ENCODE measurements at places on chromosomes 12 and 14. TPM values are rescaled to one million over a fixed set of nuclear protein-coding genes. Genes with fewer than 3 reads are reported as not detected.

Gene KRT80
- not detected for total RNA-seq

DNA sequence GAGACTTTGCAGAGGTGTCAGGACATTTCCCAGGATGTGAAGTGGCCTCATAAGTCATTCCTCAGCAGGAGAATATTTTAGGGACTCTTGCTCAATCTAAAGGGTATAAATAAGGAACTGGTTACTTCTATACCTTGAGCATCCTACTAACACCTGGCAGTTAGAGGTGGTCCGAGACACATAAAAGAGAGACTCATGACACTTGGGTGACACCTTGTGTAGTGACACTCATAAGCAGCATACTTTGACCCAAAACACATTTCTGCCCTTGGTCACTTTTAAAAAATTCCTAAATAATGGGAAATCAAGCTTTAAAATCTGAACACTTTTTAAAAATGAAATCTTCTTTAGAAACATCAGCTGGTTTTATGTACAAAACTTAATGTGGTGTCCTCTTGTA, 118.4 kb downstream of the KCNMB4 start:
- DNase-seq, result no peak
- peaks cover 4% of the 10 kb centered on the region for H3K27me3 ChIP-seq
- H3K4me3 ChIP-seq, result no peak overlapping the region

Gene LMNTD1
- not detected for total RNA-seq

- H3K27me3 ChIP-seq, result no peaks in the 10 kb centered on the region
- peak overlapping the region; percentile 25 for H3K4me3 ChIP-seq
- peak overlapping the region; percentile 75 for H3K27ac ChIP-seq
These were observed 13.2 kb downstream of the PXN start for GRCh38 chr12:120252071-120252906.

Gene CPNE6
- not detected for total RNA-seq

Gene RERG
- total RNA-seq, result 0.60 TPM

Gene AMN
- 5.2 TPM for total RNA-seq

Gene ULK1
- total RNA-seq, result 89.6 TPM

GRCh38 chr14:55066223-55066622, 14.8 kb downstream of the MAPK1IP1L start:
- no peak overlapping the region for H3K27ac ChIP-seq
- no peaks in the 10 kb centered on the region for H3K4me1 ChIP-seq
- no peak overlapping the region for H3K4me3 ChIP-seq
- H3K36me3 ChIP-seq, result peaks cover 8% of the 10 kb centered on the region

Gene HOXC12
- not detected for total RNA-seq

- H3K4me3 ChIP-seq, result no peak overlapping the region
- peaks cover 5% of the 10 kb centered on the region for H3K4me1 ChIP-seq
- H3K27ac ChIP-seq, result no peak overlapping the region
- peaks cover 12% of the 10 kb centered on the region for H3K36me3 ChIP-seq
These were observed 48.6 kb downstream of the SH2B3 start for GRCh38 chr12:111454311-111454710.

DNA sequence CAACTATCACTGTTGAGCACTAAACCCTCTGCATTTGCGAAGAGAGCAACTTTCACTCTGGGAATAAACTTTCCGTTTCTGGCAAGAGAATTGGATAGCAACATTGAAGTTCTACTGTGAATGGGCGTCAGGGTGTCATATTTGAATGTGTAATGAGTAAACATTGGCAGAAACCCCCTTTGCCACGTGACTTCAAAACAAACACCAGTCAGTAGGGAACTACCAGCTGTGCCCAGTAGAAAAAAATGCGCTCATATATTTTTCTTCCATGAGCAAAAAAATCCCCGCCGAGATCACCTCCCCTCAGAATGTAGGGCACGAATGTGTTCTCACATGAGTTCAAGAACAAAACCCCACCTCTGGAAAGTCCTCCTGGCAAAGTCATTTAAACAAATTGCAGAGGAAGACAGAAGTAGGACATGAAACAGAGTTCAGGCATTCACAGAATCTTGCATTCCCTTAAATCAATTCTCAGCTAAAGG, 80.6 kb downstream of the BTG1 start:
- peak overlapping the region; percentile 30 for H3K27ac ChIP-seq
- no peaks in the 10 kb centered on the region for H3K27me3 ChIP-seq
- DNase-seq, result peak; percentile 71

DNA sequence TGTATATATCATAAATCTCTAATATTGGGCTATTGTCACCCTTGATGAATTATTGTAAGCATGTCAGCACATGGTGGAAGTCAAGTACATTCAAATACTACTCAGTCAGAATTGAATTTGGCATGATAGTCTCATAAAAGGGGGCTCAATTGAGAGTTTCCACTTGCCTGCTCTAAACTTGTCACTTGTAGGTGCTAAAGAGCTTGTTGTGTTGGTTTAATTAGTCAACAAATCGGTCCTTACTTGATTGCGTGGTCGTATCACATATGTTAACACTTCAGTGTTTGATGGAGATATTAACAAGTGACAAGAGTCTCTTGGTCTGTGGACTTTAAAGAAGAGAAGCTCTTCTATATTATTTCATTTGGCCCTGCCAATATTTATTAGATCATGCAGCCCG, 81.1 kb downstream of the NKX2-1 start:
- H3K4me3 ChIP-seq, result no peak overlapping the region
- no peak overlapping the region for H3K27ac ChIP-seq
- H3K4me1 ChIP-seq, result no peaks in the 10 kb centered on the region
- peaks cover 3% of the 10 kb centered on the region for H3K27me3 ChIP-seq

DNA sequence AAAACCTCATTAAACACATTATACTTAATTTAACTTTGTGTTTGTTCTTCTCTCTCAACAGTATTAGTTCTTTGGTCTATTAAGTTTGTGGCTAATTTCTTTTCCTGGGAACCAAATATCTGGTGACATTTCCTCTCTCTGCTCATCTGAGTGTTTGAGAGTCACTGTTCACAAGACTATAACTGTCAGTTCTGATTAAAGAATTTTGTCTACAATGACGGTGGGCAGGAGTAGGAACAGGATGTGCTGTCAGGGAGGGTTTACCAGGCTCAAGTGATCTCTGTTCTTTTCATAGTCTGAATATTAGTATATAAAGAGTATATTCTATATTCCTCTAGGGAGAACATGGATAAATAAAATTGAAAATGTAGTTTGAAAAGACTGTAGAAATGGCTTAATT, 92.9 kb downstream of the ALG10B start:
- DNase-seq, result no peak

DNA sequence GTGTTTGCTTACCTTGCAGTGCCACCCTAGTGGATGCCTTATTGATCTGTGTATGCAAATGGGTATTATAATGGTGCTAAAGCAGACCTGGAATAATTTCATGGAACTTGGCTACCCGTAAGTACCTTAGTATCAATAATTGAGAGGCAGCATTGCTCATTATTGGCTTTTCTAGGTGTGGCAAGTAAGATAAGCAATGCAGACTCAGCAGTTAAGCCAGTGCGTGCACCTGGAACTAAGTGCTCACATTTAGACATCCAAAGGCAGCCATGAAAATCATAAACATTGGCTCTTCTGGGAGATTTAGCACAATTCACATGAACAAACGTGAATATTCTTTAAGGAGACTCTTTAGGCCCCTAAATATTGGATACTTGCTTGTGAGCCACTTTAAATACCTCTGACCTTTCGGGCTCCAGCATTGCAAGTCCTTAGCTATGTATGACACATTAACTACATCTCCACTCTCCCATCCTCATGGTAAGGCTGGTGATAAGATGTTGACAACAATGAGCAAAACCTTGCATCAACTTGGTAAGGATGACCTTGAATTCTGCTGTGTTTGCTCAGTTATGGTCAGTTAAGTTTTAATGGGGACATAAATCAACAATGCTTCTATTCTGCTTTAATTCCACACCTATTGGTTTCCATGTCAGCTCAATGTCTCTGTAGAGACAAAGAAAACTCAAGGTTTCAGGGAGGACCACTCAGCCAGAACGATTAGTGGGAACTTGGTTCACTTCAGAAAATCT, 112.0 kb downstream of the SLC5A8 start:
- no peak for DNase-seq
- no peak overlapping the region for H3K4me3 ChIP-seq
- no peaks in the 10 kb centered on the region for H3K36me3 ChIP-seq

Gene TBC1D30
- 0.07 TPM for total RNA-seq

DNA sequence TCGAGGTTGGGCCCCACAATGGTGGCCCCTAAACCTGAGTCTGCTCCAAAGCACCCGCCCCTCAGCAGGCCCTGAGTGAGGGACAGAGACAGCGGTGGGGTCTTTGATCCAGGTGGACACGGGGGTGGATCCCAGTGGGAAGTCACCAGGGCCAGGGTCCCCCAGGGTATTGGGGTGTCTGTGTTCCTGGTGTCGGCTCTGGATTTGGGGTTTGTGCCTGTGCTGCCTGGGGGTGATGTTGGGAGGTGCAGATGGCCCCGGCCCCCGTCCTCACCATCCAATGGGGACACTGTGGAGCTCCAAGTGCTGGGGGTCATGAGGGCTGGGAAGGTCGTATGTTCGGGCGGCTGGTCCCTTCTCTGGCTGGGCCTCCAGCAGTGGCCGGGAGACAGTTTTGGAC, 354.2 kb downstream of the TMEM121 start:
- no peaks in the 10 kb centered on the region for H3K4me1 ChIP-seq
- peak; percentile 12 for DNase-seq
- H3K36me3 ChIP-seq, result no peaks in the 10 kb centered on the region
- no peak overlapping the region for H3K4me3 ChIP-seq
- H3K27me3 ChIP-seq, result peaks cover 53% of the 10 kb centered on the region

Gene LRRIQ1
- total RNA-seq, result not detected

Gene CRIP1
- 444 TPM for total RNA-seq

Gene OR6C2
- total RNA-seq, result not detected

Gene IFI27L1
- 8.0 TPM for total RNA-seq

Gene CMA1
- not detected for total RNA-seq

- H3K4me3 ChIP-seq, result no peak overlapping the region
- no peak for DNase-seq
- no peak overlapping the region for H3K27ac ChIP-seq
- no peaks in the 10 kb centered on the region for H3K36me3 ChIP-seq
- no peaks in the 10 kb centered on the region for H3K27me3 ChIP-seq
These were observed 2.9 kb upstream of the BDKRB1 start for GRCh38 chr14:96252999-96253539.

DNA sequence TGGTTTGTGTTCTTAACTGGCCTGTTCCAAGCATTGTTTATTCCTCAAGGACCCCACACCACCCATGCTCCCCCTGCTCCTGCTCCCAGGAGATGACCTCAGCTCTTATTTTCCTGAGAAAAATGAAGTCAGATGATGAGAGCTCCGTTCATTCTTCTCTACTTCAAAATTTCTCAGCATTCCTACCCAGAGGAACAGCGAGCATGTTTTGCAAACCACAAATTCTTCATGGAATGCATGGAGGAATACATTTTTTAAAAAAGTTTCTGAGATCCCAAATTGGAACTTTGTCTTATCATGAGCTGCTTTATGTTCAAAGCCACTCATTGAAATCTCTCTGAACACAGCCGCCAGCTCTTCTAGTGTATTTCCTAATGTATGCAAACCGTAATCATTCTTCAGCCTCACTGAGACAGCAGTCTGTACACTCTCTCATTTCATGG, 44.9 kb downstream of the SYNE2 start:
- no peak overlapping the region for H3K27ac ChIP-seq
- H3K4me1 ChIP-seq, result peaks cover 2% of the 10 kb centered on the region
- no peak overlapping the region for H3K4me3 ChIP-seq
- H3K36me3 ChIP-seq, result no peaks in the 10 kb centered on the region
- H3K27me3 ChIP-seq, result no peaks in the 10 kb centered on the region

Gene GLIPR1L2
- total RNA-seq, result 2.1 TPM

Gene DHH
- total RNA-seq, result 0.12 TPM

DNA sequence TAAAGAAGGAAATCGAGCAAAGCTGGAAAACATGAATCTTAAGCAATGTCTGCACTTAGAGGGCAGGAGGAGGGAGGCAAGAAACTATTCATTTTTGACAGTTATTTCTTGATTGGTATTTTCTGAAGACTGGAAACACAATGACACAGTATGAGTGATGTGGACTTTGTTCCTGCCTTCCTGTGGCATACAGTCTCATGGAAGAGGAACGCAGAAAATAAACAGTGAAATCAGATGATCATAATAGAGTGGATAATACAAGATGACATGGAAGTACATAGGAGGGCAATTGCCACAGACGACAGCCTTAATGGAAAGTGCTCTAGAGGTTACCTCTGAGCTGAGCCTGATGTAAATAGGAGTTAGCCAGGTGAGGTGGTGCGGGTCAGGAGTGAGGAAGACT, 140.4 kb upstream of the MAX start:
- DNase-seq, result no peak
- no peaks in the 10 kb centered on the region for H3K36me3 ChIP-seq
- H3K27ac ChIP-seq, result no peak overlapping the region
- no peak overlapping the region for H3K4me3 ChIP-seq

GRCh38 chr12:128811806-128812205, 12.0 kb downstream of the SLC15A4 start:
- H3K36me3 ChIP-seq, result peaks cover 33% of the 10 kb centered on the region
- no peaks in the 10 kb centered on the region for H3K4me1 ChIP-seq
- no peak for DNase-seq
- peak overlapping the region; percentile 81 for H3K27ac ChIP-seq
- no peak overlapping the region for H3K4me3 ChIP-seq

Gene RPL10L
- not detected for total RNA-seq

GRCh38 chr12:14979468-14979867, 6.6 kb downstream of the PDE6H start:
- H3K27me3 ChIP-seq, result no peaks in the 10 kb centered on the region
- DNase-seq, result no peak
- H3K4me3 ChIP-seq, result no peak overlapping the region
- peaks cover 44% of the 10 kb centered on the region for H3K4me1 ChIP-seq
- H3K27ac ChIP-seq, result no peak overlapping the region
- H3K36me3 ChIP-seq, result no peaks in the 10 kb centered on the region

Gene RNASE3
- total RNA-seq, result not detected

DNA sequence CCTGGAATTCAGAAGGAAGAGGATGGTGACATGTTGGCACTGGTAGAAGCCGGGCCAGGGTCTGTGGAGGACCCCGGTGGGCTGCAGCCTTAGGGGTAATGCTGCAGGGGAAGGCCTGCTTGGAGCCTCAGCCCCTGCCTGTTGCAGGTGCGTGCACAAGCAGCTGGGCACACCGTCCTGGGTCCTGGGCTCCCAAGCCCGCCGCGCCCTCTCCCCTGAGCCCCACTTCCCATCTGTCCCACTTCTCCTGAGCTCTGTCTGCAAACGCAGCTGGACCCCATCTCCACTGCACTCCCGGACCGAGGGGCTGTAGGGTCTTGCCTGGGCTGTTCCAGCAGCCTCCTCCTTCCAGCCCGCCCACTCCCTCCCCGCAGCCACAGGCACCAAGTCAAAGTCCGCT, 116.8 kb downstream of the GLT1D1 start:
- no peaks in the 10 kb centered on the region for H3K4me1 ChIP-seq
- H3K4me3 ChIP-seq, result no peak overlapping the region
- no peak overlapping the region for H3K27ac ChIP-seq
- no peak for DNase-seq
- H3K36me3 ChIP-seq, result no peaks in the 10 kb centered on the region
- peaks cover 4% of the 10 kb centered on the region for H3K27me3 ChIP-seq

Gene ATL1
- total RNA-seq, result 2.1 TPM
